Activated CD8-positive, alpha-beta memory T cell treated with anti-CD3 and anti-CD28 coated beads for 1 hour (primary cell): ENCODE measurements at places on chromosomes 16 and 17.

DNA sequence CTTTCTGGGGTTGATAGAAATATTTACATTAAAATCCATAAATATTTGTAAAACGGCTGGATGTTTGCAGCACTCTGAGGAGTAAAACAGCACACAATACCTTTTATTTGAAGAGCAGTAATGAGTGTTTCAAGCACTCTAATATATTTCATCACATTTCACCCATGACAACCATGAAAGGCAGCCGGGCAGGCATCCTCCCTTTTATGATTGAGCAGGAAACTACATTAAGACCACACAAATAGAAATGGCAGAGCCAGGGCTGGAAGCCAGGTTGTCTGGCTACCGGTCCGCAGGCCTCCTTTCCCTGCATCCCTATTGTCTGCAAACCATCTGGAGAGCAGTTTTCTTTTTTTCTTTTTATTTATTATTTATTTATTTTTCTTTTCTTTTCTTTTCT, 23.1 kb upstream of the GPRC5C start:
- DNase-seq, result no peak

- DNase-seq, result no peak
These were observed 38.6 kb downstream of the ELAC2 start for GRCh38 chr17:12979246-12979645.

- no peak for DNase-seq
These were observed 507.3 kb downstream of the HAPSTR1 start for GRCh38 chr16:9598731-9599083.

- DNase-seq, result no peak
These were observed 36.7 kb downstream of the CMIP start for GRCh38 chr16:81481207-81481821.

DNA sequence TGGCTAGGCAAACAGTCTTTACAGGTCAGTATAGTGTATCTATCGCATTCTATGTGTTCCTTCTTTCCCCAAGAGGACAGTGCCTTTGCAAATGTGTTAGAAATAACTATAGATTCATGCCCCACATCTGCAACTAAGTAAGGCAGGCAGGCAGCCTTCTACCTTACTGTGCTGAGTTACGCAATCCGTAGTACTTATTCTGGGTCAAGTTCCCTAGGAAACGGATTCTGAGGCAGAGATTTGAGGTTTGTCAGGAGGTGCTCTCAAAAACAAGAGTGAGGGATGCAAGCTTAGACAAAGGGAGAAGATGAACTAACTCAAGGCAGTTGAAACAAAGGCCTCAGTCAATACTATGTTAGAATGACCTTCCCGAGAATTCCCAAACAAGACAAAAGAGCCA, 12.7 kb upstream of the ANKFY1 start:
- no peak for DNase-seq

DNA sequence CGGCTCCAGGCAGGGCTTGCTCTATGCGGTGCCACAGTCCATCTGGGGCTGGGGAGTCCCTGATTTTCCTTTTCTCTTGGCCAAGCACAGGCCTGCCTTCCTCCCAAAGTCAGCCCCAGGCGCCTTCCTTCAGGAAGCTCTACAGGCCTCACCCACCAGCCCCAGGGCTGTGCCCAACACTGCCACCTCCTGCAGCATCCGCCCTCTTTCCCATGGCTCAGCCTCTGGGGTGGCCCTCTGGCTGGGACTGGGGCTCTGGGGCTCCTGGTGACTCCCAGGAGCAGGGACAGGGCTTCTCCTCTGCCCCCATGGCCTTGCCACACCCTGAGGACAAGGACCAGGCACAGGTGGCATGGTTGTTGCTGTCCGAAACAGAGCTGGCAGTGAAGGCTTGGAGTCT, 817 bp downstream of the ITGB4 start:
- no peak for DNase-seq

GRCh38 chr17:64060331-64060730, 39.9 kb upstream of the ICAM2 start:
- no peak for DNase-seq
